ENCODE measurements at places on chromosomes 7 and 10.
A peak's percentile ranks its signal among the peaks of the same experiment; 100 is the strongest.

GRCh38 chr7:44463169-44463808 is 27.2 kb downstream of the NUDCD3 start:
- DNase-seq, result no peak

DNA sequence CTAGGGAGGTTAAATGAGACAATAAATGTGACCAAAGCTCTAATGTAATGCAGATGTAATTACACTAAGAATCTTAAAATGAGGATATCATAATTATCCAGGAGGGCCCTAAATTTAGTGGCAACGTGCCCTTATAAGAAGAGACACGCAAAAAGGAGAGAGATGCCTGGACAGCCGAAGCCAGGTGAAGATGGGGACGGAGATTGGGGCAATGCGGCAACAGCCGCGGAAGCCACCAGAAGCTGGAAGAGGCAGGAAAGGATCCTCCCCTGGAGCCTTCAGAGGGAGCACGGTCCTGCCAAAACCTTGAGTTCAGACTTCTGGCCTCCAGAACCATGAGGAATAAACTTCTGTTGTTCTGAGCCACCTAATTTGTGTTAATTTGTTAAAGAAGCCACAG is 25.3 kb upstream of the C10orf71 start:
- DNase-seq, result no peak

DNA sequence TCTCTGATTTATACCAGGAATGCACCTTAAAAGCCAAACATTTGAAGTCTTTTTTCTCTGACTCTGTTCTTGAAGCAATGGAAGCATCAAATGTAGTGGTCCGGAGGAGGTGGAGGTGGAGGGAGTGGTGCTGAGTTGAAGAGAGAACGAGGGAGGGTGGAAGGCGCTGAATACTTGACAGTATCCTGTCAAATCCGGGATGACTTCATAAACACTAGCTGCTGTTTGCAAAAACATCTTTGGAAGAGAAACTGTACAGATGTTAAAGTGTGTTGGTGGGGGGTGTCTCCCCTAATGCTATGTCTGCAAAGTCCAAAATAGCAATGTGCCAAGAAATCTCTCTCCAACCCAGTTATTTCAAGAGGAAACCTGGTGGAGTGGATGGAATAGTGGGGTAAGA is 328.5 kb upstream of the AUTS2 start:
- no peak for DNase-seq

DNA sequence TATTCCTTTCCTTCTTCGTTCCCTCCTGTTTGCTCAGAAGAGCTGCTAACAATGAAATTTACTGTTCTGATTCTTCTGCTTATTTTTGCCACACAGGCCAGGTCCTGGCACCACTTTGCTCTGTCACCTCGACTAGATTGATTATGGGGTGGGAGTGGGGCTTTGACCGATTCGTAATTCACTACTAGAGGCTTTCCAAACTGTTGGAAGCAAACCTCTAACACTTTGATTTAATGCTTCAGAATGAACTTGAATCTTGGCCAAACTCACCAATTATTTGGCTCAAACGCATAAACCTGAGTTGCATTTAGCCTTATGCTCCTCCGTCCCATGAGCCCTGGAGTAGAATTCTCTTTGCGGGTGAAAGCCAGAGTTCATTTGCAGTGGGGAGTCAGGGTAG is 476.2 kb upstream of the FZD8 start:
- no peak for DNase-seq

DNA sequence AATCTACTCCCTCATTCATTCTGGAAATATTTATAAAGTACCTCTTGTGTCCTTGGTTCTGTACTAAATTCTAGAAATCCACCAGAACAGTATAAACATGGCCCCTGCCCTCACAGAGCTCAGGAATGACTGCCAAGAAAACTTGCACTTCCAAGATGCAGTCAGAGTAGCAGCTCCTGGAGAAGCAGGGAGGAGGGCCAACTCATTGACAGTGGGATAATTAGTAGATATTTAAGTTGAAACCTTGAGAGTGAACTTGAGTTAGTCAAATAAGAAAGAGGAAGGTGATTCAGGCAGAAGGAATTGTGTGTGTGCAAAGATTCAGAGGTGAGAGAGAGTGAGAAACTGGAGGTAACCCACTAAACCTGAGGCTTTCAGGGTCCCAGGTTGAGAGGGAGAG is 182.2 kb upstream of the INHBA start:
- no peak for DNase-seq

- no peak for DNase-seq
These were observed 19.7 kb downstream of the MET start for GRCh38 chr7:116691664-116692063.

DNA sequence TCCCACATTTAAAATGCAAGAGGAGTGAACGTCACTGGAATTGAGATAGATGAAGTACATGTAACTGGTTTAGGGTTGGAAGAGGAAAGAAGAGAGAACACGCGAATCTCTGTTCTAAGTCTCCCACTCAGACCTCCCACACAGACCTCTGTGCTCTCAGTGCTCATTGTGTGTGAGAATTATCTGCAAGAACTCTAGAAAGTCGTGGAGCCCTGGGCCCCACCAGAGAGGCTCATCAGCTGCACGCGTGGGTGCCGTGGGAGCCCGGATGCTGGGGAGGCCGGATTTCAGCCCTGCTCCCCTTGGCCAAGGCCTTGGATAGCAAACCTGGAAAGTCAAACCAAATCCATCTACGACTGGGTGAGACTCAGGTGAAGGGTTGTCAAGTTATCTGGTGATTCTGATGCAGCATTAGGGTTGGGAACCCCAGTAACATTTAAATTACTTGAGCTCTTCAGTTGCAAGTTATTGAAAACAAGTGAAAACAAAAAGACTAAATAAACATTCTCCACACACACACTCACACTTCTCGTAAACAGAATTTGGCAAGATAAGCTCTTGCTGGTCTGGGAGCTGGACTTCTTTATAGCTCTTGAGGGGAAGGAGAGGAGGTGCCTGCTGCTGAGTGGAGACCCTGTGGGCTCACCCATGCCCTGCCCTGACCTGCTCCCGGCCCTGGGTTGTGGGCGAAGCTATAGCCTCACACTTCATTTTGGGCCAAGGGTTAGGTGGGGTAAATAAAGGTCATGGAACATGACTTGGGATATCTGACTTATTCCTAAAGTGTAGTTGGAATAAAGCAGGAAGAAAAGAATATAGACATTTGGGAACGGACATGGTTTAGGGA is 250.3 kb downstream of the ADARB2 start:
- no peak for DNase-seq

- peak; percentile 85 for DNase-seq
These were observed 32.1 kb downstream of the JCAD start for GRCh38 chr10:30027057-30028005.

DNA sequence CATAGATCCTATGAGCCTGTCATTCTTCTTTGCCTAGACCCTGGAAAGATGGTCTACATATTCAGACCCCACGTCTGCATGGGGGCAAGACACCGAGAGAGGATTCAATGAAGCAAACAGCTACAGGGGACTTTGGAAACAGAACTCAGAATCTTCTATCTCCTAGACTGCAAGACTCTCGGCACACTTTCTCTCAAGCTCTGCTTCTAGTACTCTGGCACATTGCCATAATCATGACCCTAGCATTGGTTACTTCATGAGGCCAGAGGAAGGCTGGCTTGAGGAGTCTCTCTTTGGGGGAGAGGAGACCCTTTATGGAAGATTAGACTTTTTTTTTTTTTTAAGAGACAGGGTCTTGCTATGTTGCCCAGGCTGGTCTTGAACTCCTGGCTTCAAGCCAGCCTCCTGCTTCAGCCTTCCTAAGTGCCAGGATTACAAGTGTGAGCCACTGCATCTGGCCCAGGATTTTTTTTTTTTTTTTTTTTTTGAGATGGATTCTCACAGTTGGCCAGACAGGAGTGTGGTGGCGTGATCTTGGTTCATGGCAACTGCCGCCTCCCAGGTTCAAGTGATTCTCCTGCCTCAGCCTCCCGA is 20.7 kb downstream of the CCDC3 start:
- no peak for DNase-seq

GRCh38 chr10:28328346-28328745 is 25.5 kb upstream of the MPP7 start:
- no peak for DNase-seq

DNA sequence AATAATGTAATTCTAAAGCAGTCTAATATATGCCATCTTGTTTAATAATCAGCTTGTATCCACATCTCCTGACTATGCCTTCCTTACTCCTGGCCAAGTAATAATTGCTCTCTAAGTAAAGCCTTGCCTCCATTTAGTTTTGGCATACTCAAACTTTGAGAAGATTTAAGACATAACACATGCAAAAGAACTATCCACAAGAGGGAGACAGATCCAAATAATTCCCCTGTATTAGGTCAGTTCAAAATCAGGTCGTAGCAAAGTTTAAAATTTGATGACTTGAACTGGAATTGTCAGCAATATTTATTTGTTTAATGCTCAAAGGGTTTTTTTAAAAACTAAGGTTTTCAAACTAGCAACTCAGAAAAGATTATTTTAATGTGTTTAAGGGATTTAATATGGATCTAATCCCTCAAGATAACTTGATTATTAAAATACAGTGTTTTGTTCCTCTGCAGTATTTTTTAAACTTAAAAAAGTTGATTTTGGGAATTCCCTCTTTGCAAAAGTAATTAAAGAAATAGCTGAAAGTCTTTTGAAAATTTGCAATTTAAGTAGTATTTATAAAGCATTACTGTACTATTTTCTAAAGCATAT is 95.3 kb downstream of the HDAC9 start:
- no peak for DNase-seq

DNA sequence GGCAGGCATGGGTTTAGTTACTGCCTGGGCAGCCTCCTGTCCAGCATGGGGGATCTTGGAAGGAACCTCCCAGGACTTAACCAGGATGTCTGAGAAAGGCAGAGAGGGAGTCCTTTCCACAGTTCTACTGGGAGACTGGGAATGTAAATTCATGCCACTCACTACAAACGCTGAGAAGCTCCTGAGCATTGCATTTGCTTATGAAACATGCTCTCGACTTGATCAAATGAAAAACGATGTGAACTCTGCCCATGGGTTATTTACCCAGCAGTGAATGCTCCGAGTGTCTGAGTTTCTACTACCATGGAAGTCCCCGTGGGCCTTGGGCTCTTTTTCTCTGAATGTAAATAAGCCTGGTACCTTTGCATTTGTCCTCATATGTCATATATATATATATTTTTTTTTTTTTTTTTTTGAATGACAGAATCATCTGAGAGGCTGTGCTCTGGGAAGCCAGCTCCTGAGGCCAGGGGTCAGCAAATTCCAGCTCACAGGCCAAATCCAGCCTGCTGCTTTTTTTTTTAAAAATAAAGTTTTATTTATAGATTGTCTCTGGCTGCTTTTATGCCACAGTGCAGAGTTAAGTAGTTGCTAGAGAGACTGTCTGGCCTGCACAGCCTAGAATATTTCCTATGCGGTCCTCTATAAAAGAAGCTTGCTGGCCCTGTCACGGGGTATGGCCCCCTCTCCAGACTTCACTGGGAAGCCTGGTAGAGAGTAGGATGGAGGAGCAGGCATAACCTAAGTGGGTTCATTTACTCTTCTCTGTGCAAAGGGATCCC is 21.4 kb upstream of the RAPGEF5 start:
- no peak for DNase-seq

DNA sequence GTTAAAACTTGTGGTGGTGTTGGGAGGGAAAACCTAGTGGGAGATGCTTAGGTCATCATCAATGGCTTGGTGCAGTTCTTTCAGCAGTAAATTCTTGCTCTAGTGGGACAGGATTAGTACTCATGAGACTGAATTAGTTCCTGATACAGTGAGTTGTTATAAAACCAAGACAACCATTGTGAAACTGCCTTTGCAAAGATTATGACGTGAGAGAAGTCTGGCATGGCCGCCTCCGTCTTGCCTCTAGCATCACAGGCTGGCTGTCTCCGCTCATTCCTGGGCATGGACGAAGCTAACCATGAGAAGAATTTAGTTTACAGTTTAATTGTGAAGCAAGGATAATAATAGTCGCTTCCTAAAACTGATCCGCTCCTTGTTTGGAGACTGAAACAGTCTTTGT is 186.4 kb downstream of the KIF20B start:
- DNase-seq, result no peak

- DNase-seq, result no peak
These were observed 280.2 kb downstream of the SNX13 start for GRCh38 chr7:17660116-17660515.

DNA sequence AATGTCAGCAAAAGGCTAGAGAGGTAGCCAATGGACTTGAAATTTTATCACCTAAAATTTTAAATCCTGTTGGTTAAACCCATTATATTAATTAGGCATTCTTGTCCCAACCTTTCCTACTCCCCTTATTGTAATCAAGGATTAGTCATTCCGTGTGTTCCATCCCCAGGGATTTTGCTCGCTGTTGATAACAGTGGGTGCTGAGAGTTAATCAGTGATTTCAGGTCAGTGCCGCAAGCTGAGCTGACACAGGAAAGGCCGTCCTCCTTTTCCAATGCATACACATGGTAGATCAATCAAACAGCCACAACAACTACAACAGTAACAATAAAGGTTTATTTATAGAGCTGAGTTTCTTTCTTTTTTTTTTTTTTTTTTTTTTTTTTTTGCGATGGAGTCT is 271.4 kb downstream of the ACTR3B start:
- DNase-seq, result no peak

- no peak for DNase-seq
These were observed 230.6 kb upstream of the FZD8 start for GRCh38 chr10:35872671-35873070.

DNA sequence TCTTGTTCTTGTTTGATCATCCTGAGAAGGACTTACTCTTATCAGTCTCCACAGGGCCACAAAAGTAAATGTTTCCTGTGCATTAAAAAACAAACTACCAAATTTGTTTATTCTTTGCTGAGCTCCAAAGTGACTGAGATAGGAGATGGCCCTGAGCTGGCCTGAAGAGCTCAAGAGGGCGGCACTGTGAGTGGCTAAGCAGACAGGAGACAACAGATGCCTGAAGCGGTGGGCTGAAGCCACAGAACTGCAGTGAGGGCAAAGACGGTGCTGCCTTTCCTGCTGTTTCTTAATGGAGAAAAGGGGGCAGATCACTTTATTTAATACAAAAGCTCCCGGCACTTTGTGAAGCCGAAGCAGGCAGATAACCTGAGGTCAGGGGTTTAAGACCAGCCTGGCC is 379.6 kb downstream of the ARL4A start:
- DNase-seq, result no peak

- DNase-seq, result no peak
These were observed 951.6 kb downstream of the ANKRD7 start for GRCh38 chr7:119175911-119176627.

DNA sequence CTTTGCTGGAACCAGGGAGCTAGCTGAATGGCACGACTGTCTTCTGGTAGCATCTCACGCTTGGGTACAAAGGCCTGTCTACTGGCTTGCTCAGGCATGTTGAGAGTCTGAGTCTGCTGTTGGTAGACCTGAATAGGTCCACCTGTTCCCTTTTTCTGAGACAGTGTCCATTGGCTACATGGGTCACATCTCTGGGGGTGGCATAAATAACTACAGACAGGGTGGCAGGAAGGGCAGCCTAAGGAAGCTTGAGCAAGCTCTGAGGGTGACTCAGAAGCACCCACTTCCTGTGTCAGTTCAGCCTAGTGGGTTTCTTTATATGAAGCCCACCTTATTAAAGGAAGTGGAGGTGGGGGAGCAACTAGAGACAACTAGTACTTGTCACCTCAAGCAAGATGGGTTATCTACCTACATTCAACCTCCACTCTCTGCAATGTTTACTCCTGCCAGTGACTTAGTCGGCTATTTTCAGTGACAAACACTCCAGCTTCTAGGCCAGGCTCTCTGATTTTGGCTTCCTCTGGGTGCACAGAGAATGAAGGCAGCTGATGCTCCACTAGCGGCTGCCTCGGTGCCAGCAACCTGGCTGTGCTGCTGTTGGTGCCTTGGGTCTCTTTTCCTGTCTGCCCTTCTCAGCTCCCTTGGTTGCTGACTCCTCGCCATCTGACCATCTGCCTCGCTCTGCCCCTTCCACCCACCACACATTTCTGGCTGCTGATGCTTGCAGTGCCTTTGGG is 5.7 kb upstream of the ZYX start:
- DNase-seq, result peak; percentile 58
